ENCODE measurements at places on chromosomes 5 and 9.
A peak's percentile ranks its signal among the peaks of the same experiment; 100 is the strongest.

DNA sequence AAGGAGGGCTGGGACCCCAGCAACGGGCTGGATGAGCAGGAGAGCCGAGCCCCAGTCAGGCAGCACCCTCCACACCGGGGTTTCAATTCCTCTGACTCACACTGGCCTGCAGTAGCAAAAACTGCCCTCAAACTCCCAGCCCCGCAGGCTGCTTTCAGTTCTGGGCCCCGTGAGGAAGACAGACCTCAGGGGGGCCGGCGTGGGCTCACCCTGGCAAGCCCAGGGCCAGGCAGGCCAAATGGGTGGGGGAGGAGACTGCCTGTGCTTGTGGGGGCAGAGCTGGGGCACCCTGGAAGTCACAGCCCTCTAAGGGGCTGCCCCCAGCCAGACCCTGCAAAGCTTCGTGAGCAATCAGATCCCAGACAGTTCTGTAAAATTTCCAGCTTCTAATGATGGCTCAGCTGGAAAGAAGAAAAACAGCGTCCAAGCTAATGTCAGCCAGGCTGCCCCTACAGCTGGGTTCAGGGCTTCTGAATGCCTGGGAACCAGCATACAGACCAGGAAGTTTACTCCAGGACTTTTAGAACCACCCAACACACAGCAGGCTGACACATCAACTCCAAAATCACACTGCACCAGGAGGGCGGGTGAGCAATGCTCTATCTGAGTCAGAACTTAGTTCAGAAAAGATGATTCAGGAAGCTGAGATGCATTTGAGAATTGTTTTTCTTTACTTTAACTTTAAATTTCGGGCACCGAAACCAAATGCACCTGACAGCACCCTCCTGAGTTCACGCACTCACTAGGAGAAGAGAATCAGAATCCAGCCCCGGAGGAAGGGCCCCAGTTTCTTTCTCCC lies 34.7 kb downstream of the LPCAT1 start:
- DNase-seq = no peak

DNA sequence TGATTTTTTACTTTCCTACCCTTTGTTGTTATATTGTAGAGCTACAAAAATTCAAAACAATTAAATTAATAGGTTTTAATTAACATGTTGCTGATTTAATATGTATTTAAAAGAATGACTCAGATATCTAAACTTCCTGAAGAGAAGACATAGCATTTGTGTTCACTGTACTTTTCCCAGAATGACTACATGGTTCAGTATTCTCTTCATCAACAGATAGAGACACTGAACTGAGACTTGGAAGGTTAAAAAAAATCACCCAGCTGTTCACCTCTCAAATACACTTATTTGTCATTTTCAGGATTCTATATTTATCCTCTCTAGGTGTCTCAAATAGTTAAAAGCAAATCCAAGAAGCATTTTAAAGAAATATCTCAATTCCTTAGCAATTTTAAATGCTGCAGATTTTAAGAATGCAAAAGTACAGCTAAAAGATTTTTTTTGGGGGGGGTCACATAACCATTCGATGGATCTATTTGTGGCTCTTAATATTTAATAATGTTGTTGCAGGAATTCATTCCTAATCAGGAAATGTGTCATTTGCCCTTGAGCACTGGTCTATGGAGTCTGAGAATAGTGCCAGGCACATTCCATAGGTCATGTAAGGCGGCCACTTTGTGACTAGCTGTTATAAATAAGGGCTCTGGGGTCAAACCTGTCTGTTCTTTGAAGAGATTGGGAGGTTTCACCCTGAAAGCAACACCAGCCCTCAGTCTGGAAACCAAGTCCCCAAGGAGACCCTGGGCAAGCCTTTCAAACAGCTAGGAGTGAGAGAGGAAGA lies 463.1 kb downstream of the NR2F1-AS1 start:
- DNase-seq = no peak

DNA sequence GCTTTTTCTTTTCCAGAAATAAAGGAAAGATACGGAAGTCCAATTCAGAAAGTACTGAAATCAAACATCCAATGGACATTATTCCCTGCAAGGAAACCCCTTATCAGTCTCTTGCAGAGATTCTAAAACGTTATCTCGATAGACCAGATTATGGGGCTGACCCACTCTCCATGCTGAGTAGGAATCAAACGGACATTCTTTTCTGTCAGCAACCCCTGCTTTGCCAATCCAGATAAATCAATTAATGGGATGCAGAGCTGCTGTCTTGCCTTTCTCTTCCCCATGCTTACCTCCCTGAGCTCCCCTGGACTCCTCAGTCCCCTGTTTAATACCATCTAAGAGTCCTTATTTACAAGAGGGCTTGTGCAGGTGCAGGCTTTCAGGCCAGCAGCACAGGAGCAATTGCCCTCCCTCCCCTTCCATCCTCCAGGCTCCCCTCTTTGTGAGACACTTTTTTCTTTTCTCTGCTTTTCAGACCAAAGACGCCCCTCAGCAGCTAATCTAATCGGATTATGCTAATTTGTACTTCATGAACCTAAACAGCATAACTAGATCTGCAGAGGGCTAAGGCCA lies 14.2 kb downstream of the TAL2 start:
- DNase-seq = no peak

DNA sequence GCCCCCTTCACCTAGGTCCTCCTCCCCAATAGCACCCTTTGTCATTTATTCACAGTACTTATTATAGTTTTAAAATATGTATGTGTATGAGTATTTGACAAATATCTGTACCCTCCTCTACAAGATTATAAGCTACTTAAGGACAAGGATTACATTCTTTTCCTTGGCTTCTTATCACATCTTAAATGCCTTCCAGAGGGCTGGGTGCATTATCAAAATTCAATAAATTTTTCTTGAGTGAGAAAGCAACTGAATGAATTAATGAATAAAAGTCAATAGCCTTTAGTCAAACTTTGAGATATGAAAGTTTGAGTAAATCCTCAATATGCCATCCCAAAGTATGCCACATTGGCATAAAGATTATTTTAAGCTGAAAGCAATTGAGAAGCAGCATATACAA lies 621.7 kb downstream of the DNAH5 start:
- DNase-seq = no peak

- peak; percentile 67 for DNase-seq
These were observed 174.5 kb upstream of the MAP1B start for GRCh38 chr5:71932655-71933338.

- no peak for DNase-seq
These were observed 54.9 kb upstream of the RPS23 start for GRCh38 chr5:82332886-82333615.

- peak; percentile 16 for DNase-seq
These were observed 21.5 kb downstream of the SHB start for GRCh38 chr9:38047301-38048251.

GRCh38 chr5:23727271-23727670 lies 219.9 kb downstream of the PRDM9 start:
- DNase-seq = no peak

DNA sequence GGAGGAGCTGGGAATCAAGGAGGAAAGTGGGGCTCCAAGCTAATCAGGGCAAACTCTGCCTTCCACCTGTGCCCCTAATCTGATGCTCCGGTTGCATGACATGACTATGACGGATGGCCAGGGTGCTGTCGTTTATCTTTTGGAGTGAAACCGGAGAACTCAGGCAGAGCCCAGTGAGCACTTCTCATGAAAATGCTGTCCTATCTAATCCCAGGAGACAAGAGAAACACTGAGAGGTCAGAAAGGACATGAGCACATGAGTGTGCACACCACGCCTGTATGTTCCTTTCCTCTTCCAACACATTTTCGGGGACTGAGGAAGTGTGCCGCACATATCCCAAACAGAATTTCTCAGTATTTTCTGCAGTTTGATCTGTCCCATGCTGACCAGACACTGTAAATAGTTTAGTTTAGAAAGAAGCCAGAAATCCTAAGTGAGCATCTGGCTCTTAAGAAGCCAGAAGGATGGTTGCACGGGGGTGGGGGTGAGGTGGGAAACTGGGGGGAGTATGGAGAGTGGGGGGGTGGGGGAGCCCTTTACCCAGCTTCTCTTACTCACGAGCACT lies 217.1 kb downstream of the TSSK1B start:
- no peak for DNase-seq

- no peak for DNase-seq
These were observed 50.1 kb upstream of the PWWP2A start for GRCh38 chr5:160169326-160169725.

GRCh38 chr5:91164424-91164823 lies 218.7 kb downstream of the ARRDC3 start:
- no peak for DNase-seq

- no peak for DNase-seq
These were observed 615.9 kb downstream of the CHSY3 start for GRCh38 chr5:130520211-130520610.

DNA sequence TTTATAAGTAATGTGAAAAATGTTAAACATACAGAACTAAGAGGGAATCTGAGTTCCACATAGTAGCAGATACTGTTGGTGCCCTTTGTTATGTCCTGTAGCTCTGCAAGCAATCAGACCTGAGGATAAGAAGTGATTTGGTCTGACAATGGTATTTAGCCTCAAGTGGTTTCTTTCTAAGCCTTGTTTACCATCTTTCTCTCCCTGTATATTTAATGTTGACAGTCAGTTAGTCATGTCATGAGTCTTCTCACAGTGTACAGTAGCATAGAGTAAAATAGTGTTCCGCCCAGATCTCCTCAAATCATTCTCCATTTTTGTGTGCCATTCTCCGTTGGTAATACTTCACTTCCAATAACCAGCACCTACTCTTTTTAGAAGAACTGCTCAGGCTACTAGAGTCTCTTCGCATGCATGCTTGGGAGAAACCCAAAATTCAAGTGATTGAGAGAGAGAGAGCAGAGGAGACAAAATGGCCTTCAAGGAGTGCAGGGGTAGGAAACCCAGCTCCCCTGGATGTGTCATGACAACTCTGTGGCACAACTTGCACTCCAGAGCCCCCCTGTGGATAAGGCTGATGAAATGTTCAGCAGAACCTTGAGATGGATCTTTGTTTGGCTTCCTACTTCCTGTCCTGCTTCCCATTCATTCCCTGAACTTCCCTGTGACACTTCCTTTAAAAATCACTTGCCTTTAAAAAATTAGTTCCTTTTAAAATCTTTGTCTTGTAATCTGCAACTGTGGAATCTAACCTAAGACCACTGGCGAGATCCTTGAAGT lies 129.2 kb upstream of the FST start:
- DNase-seq = no peak

DNA sequence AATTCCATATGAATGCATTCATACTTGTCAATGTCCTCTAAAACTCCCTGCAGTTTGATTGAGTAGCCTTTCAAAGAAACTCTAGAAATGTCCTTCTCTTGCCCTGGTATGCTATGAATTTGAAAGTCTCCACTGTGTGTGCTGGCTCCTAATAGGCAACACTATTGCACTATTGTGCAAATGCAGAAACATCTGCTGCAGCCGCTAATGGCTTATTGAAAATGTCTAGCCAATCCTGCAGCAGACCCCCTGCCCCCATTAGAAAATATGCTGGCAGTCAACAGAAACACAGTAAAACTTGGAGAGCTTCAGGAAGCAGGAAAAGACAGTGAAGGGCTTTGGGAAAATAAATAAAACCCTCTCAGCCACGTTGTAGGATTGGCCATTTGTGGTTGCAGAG lies 87.3 kb upstream of the GRAMD2B start:
- no peak for DNase-seq

DNA sequence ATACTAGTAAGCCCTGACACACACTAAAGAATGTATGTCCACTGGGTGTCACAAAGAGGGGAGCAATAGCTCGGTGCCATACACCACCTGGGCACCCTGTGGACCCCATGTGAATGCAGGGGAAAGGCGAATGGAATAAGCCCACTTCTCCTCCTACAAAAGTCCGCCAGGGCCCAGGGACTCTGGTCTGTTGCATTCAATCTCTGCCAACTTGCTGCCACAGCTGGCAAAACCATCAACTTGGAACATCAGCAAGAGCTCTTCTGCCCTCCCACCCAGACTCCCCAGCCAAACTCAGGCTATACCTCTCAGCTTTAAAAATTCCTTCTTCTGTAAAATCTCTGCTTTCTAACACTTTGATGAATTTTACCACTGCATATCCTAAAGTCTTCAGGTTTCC lies 54.5 kb downstream of the PFDN1 start:
- no peak for DNase-seq

GRCh38 chr5:69030358-69031062 lies 63.3 kb upstream of the SLC30A5 start:
- DNase-seq = no peak

- DNase-seq = no peak
These were observed 245.1 kb upstream of the MEF2C start for GRCh38 chr5:89128092-89128491.

DNA sequence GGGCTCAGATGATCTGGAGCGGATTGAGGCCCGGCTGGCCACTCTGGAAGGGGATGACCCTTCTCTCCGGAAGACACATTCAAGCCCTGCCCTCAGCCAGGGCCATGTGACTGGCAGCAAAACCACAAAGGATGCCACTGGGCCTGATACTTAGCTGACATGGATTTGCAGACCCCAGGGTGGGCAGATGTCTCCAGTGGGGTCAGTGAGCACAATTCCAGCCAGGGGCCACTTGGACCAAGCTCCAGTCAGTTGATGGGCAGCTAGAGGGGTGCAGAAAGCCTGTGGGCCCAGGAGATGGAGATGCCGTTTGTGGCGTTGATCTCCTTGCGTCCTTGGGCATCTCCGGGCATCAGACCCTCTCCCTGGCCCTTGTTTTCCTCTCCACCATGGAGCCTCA lies 46.7 kb downstream of the PSD2 start:
- DNase-seq = no peak

- no peak for DNase-seq
These were observed 293.2 kb downstream of the CWC27 start for GRCh38 chr5:65061974-65062353.
